Effector memory CD4-positive, alpha-beta T cell (primary cell): ENCODE measurements at places on chromosomes 16 and 17.
A peak's percentile ranks its signal among the peaks of the same experiment; 100 is the strongest.

DNA sequence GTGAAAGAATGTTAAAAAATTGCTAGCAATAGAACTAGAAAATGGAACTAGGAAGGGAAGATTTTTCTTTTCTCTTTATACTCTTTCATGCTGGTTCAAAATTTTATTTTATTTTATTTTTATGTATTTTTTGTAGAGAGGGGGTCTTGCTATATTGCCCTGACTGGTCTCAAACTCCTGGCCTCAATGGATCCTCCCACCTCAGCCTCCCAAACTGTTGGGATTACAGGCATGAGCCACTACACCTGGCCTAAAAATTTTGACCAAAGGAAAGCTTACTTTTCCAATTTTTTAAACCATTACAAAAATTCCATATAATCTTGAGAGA lies 10.0 kb upstream of the TERF2 start:
- no peak overlapping the region for H3K4me3 ChIP-seq
- no peaks in the 10 kb centered on the region for H3K27me3 ChIP-seq
- no peaks in the 10 kb centered on the region for H3K36me3 ChIP-seq
- no peak overlapping the region for H3K27ac ChIP-seq
- H3K4me1 ChIP-seq: peaks cover 3% of the 10 kb centered on the region

DNA sequence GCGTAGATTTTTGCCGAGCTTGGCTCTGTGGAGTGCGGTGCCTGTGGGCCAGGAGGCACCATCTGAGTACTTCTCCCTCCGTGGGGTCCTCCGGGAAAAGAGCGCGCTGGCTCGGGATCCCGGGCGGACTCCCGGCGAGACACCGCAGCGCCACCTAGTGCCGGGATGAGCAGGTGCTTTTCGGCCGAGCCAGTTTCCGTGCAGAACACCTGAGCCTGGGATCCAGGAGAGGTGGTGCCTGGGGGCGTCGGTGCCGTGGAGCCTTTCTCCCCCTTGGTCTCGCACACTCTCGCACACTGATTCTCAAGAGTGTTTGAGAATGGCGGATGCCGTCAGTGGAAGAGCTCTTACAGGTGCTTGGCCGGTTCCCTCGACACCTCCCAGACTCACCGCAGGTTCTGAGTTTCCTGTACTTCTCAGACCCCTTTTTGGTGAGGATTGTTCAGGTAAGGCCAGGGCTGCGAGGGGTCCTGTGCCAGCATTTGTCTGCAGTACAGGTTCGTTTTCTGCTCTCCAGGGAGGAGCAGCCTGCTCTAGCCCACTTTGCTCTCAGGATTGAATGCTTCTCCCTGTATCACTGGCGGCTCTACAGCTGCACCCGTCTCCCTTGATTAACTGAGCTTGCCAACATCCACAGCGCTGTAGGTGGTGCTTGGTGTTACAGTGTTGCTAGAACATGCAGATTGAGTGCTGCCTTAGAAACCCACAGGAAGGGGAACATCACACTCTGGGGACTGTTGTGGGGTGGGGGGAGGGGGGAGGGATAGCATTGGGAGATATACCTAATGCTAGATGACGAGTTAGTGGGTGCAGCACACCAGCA lies 23.3 kb downstream of the TBCD start:
- DNase-seq: peak; percentile 21
- no peak overlapping the region for H3K27ac ChIP-seq
- H3K4me3 ChIP-seq: no peak overlapping the region

- no peaks in the 10 kb centered on the region for H3K27me3 ChIP-seq
- no peaks in the 10 kb centered on the region for H3K36me3 ChIP-seq
Measured at GRCh38 chr17:50051082-50051576, 4.8 kb upstream of the ITGA3 start.

DNA sequence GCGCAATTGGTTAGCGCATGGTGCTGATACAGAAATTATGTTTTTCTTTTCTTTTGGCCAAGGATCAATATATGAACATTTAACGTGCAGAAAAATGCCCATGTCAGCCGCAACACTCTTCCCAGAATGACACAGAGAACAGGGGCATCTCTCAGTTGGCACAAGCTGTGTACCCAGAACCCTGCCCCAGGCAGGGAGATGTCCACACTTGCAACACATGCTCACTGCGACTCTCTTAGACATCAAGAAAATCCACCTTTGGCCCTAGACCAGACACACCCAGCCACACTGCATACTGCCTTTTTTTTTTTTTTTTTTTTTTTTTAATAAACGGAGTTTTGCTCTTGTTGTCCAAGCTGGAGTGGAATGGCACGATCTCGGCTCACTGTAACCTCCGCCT lies 17.0 kb downstream of the PITPNA start:
- H3K27ac ChIP-seq: no peak overlapping the region
- no peak for DNase-seq
- no peak overlapping the region for H3K4me3 ChIP-seq

DNA sequence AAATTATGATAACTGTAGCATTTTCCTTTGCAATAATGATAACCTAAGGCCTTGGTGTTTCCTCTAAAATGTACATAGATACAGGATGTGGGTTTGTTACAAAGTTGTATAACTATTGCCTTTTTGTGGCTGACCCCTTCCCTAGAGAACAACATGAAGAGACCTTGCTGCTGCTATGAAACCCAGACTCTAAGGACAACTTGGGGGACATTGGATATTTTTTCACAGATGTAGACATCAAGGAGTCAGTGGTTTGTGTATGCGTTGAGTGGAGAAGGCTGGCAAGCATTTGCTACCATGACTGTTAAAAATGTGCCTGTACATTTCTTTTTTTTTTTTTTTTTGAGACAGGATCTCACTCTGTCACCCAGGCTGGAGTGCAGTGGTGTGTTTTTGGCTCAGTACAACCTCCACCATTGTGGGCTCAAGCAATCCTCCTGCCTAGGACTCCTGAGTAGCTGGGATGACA lies 12.3 kb downstream of the HMOX2 start:
- DNase-seq: no peak
- peak overlapping the region; percentile 26 for H3K4me3 ChIP-seq
- H3K36me3 ChIP-seq: peaks cover 23% of the 10 kb centered on the region
- H3K4me1 ChIP-seq: peaks cover 44% of the 10 kb centered on the region
- no peaks in the 10 kb centered on the region for H3K27me3 ChIP-seq

- no peak overlapping the region for H3K27ac ChIP-seq
- DNase-seq: no peak
- H3K36me3 ChIP-seq: no peaks in the 10 kb centered on the region
- peaks cover 3% of the 10 kb centered on the region for H3K4me1 ChIP-seq
Measured at GRCh38 chr17:12048843-12049473, 28.3 kb downstream of the MAP2K4 start.

DNA sequence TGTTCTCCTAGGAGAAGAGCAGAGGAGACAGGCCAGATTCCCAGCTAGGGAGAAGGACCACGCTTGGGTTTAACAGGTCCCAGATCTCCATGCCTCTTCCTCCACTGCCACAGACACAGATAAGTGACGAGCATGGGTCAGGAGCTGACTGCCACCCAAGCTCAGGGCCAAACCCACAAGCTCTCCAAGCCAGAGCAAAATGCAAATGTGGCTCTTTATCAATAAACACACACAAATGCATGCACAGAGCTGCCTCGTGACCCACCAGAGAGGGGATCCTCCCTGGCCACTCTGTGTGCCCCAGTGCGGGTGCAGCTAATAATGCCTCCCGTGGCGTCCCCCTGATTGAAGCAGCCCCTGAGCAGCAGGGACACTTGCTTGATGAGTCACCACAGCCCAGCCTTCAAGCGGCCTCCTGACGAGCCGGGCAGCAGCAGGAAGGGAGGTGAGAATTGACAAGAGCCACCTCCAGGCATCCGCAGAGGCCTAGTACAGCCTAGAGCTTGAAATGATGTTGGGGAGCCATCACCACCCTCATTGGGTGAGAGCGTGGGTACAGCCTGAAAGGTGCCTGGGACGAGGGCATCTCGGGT lies 143.9 kb downstream of the CCDC182 start:
- H3K27ac ChIP-seq: peak overlapping the region; percentile 54
- DNase-seq: no peak
- H3K4me3 ChIP-seq: no peak overlapping the region
- H3K36me3 ChIP-seq: no peaks in the 10 kb centered on the region

- H3K4me3 ChIP-seq: peak overlapping the region; percentile 100
- H3K27ac ChIP-seq: peak overlapping the region; percentile 94
- H3K27me3 ChIP-seq: no peaks in the 10 kb centered on the region
- H3K36me3 ChIP-seq: no peaks in the 10 kb centered on the region
- no peak for DNase-seq
Measured at GRCh38 chr17:4987767-4988567, 492 bp upstream of the CAMTA2 start.

DNA sequence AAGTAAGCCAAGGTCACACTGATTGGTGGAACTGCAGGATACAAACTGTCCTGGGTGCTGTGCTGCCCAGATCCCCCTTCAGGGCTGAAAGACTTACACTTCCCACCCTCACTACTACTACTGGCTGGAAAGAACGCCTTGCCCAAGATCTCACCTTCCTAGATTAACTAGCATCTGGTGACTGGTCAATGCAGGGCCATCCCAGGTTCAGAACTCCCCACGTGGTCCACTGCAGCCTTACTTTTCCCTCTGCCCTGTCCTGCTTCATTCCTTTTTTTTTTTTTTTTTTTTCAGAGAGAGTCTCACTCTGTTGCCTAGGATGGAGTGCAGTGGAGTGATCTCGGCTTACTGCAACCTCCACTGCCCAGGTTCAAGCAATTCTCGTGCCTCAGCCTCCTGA lies 2.3 kb upstream of the PDZD9 start:
- no peak overlapping the region for H3K4me3 ChIP-seq
- DNase-seq: no peak
- peaks cover 10% of the 10 kb centered on the region for H3K4me1 ChIP-seq

- H3K27me3 ChIP-seq: no peaks in the 10 kb centered on the region
- peak overlapping the region; percentile 20 for H3K4me3 ChIP-seq
- H3K27ac ChIP-seq: peak overlapping the region; percentile 66
- DNase-seq: no peak
- H3K36me3 ChIP-seq: peaks cover 7% of the 10 kb centered on the region
Measured at GRCh38 chr16:84608282-84608681, 9.6 kb downstream of the COTL1 start.

- H3K4me1 ChIP-seq: no peaks in the 10 kb centered on the region
- H3K27ac ChIP-seq: no peak overlapping the region
- H3K4me3 ChIP-seq: no peak overlapping the region
- H3K27me3 ChIP-seq: no peaks in the 10 kb centered on the region
- DNase-seq: no peak
- no peaks in the 10 kb centered on the region for H3K36me3 ChIP-seq
Measured at GRCh38 chr16:11390573-11391495, 45.6 kb downstream of the RMI2 start.

DNA sequence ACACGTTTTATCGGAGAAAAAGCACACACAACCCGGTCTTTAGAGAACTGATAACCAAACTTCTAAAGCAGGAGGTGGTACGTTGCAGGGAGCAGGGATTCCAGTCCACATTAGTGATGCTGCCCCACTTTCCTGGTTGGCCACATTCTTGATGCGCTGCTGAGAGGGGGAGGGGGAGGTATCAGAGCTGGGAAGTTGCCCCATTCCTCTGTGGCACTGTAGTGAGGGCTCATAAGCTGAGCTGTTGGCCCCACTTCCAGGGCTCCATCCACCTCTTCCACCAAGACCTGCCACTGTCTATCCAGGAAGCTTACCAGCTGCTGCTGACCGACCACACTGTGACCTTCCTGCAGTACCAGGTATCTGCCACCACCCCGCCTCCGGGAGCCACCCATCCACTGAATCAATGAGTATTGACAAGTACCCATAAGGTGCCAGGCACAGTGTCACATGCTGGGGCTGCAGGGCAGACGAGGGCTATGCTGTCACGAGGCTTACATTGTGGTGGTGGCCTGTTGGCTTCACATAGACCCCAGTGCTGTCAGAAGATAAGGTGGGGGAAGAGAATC lies 1.1 kb downstream of the TSEN54 start:
- peaks cover 5% of the 10 kb centered on the region for H3K27me3 ChIP-seq
- H3K4me3 ChIP-seq: peak overlapping the region; percentile 76
- peaks cover 16% of the 10 kb centered on the region for H3K36me3 ChIP-seq
- peak overlapping the region; percentile 58 for H3K27ac ChIP-seq

DNA sequence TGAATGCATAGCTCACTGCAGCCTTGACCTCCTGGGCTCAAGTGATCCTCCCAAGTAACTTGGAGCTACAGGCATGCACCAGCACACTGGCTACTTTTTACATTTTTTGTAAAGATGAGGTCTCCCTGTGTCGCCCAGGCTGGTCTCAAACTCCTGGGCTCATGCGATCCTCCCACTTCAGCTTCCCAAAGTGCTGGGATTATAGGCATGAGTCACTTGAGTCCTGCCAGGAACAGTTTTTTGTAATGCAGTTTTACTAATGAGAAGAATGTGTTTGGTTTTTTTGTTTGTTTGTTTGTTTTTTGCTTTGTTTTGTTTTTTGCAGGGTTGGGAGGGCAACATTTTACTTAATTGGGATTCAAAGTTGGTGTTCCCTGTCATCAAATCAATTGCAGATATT lies 22.2 kb downstream of the SOST start:
- H3K4me1 ChIP-seq: no peaks in the 10 kb centered on the region
- DNase-seq: no peak
- no peaks in the 10 kb centered on the region for H3K36me3 ChIP-seq
- H3K27ac ChIP-seq: no peak overlapping the region
- no peaks in the 10 kb centered on the region for H3K27me3 ChIP-seq
- H3K4me3 ChIP-seq: no peak overlapping the region

GRCh38 chr16:81446907-81447268 lies 2.3 kb downstream of the CMIP start:
- peak overlapping the region; percentile 66 for H3K27ac ChIP-seq
- no peaks in the 10 kb centered on the region for H3K36me3 ChIP-seq
- H3K4me3 ChIP-seq: peak overlapping the region; percentile 81
- no peaks in the 10 kb centered on the region for H3K27me3 ChIP-seq
- DNase-seq: no peak

DNA sequence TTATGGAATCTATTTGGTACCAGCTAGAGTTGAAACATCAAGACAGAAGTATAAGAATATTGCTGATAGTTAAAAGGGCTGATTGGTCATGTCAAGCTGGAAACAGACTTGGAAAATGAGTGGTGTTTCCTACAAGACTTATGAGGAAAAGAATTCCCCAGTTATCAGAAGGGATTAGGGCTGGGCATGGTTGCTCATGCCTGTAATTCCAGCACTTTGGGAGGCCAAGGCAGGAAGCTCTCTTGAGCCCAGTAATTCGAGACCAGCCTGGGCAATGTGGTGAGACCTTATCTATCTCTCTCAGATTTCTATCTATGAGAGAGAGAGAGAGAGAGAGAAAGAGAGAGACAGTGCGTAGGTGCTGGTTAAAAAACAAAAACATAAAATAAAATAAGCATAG lies 139.5 kb upstream of the PMFBP1 start:
- no peaks in the 10 kb centered on the region for H3K36me3 ChIP-seq
- H3K27me3 ChIP-seq: no peaks in the 10 kb centered on the region
- no peak overlapping the region for H3K27ac ChIP-seq
- no peak overlapping the region for H3K4me3 ChIP-seq
- no peaks in the 10 kb centered on the region for H3K4me1 ChIP-seq
